ENCODE measurements at places on chromosomes 1 and 21.

DNA sequence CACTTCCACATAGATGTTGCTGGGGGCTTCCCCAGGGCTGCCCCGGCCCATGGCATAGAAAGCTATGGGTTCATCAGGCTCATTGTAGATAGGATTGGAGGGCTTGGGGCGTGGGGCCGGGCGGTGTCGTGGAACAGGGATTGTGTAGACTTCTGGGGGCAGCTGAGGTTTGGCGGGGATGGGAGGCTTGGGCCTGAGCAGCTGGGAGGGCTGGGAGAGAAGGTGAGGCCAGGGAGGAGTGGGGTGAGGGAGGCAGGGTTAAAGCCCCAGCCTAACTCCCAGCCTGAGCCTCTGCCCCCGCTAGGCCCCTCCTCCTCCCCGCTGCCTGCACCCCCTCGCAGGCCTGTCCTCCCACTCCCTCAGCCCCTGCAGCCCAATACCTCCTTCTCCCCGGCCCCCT, 7.4 kb downstream of the SH2D2A start:
- no peak for DNase-seq

DNA sequence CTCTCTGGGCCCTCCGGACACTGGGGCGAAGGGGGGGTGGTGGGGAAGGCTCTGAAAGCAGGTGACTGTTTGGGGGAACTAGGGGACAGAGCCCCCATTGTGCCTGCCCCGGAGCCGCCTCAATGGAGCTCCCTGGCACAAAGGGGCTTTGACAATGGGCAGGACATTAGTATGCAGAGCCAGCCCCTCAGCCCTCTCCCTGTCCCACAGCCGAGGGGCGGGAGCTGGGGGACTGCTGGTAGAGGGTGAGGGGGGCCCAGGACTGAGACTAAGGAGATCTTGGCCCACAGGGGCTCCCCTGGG, 7.8 kb downstream of the KCNJ10 start:
- no peak for DNase-seq

- DNase-seq, result no peak
Observed at GRCh38 chr1:24528744-24529143, 26.1 kb downstream of the RCAN3 start.

- DNase-seq, result no peak
Observed at GRCh38 chr1:114517348-114517747, 6.3 kb upstream of the TRIM33 start.

DNA sequence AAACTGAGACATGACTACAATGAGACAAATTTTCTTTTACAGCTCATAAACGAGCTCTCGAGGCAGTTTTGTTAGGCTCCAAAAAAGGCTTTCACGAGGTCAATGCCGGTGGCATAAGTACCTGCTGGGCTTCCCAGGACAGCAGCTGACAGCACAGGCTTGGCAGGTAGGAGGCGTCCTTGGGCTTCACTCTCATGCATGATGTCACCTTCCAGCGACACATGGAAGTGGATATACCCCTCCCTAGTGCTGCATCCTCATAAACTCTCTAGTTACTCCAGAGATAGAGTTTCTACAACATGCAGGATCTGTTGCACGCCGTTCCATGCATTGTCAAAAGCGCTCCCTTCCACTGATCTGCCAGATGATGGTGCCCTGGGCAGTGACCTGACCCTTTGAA, 112.5 kb upstream of the PAXBP1 start:
- DNase-seq, result no peak

GRCh38 chr1:244730153-244730933, 77.4 kb downstream of the DESI2 start:
- peak; percentile 58 for DNase-seq

DNA sequence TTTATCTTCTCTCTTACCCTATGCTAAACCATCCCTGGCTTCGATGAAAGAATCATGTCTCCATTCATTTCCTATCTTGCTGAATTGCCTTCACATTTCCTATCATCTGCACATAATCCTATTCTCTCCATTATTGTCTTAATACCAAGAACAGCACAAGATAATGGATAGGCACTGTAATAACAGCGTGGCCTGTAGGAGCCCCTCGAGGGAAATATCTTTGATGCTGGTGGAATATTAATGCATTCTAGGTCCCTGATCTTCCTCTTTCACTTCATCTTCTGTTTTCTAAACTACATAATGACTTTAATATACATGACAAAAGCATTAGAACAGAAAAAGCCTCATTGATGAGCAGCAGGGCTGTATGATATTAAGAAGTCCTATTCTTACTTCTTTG, 720.6 kb downstream of the RWDD3 start:
- no peak for DNase-seq

DNA sequence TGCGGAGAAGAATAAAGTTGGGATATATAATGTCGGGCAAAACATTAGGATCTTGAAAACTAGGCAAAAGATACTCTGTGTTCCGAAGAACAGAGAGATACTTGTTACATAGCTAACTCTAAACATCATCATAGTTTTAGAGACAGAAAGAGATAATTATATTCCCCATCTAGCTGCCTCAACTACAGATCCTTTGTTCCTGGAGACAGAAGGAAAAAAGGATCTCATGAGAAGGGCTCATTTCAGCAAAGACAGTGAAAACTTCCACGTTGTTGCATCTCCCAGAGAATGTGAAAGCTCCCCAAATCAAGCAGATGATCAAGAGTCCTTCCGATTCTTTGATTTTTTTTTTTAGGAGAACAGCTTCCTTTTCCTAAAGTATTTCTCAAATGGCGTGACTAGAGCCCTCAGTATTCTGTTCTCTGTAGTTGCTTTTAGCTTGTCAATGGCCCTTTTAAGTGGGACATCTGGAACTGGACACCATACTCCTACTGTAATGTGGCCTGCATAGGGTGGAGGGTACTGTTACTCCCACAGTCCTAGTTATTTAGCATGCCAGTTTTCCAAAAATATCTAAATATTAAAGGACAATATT, 1048.2 kb downstream of the TTLL7 start:
- DNase-seq, result no peak

DNA sequence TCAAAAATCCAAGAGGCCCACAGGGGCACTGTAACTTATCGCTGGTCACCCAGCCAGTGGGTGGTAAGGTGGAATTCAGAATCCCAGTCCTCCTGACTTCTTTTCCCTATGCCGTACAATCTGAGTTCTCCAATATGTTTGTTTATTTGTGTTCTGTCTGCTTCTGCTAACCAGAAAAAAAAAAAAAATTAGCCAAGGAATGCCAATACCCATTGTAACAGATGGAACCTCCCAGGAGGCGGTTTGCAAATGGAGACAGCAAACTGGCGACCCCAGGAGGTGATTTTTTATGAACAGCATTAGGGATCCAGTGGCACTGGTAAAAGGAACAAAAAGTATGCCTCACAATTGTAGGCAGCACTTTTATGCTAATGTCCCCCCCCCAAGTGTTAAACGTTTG, 189.0 kb upstream of the FGGY start:
- DNase-seq, result no peak

DNA sequence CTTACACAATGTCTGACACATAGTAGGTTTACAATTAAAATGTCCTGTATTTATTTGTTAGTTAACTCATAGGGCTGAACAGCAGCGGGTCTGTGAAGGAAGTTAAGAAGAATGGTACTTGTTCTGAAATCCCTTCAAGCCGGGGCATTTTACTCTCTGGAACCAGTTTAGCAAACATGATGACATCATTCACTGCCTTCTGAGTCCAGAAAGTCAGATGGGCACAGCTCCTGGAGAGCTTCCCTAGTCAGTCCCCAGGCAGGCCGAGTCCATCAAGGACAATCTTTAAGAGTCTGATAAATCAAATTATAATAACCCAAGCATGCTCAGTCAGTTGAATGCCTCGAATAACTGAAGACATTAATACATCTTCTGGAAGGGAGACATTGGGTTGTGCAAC, 125.4 kb upstream of the DAB1 start:
- no peak for DNase-seq

- no peak for DNase-seq
Observed at GRCh38 chr1:101314244-101314643, 77.4 kb downstream of the S1PR1 start.

DNA sequence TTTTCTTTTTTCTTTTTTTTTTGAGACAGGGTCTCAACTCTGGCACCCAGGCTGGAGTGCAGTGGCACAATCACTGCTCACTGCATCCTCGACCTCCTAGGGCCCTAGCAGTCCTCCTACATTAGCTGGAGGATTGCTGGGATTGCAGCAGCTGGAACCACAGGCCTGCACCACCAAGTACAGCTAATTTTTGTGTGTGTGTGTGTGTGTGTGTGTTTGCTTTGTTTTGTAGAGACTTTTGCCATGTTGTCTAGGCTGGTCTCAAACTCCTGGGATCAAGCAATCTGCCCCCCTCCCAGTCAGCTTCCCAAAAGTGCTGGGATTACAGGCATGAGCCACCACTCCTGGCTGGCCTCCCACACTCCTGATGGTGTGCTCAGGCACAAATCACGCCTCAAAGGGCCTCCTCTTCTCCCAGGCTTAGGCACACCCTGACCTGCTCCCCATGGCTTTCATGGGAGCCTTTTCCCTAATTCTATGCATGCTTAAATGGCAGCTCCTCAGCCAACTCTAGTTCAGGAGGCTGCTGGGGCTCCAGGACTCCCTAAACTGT, 9.4 kb downstream of the FAM229A start:
- no peak for DNase-seq

- DNase-seq, result peak; percentile 39
Observed at GRCh38 chr1:198669023-198669698, 30.3 kb downstream of the PTPRC start.

- peak; percentile 81 for DNase-seq
Observed at GRCh38 chr1:44786138-44786840, 1.7 kb downstream of the BEST4 start.

- DNase-seq, result no peak
Observed at GRCh38 chr21:33076600-33077329, 6.8 kb downstream of the OLIG1 start.

DNA sequence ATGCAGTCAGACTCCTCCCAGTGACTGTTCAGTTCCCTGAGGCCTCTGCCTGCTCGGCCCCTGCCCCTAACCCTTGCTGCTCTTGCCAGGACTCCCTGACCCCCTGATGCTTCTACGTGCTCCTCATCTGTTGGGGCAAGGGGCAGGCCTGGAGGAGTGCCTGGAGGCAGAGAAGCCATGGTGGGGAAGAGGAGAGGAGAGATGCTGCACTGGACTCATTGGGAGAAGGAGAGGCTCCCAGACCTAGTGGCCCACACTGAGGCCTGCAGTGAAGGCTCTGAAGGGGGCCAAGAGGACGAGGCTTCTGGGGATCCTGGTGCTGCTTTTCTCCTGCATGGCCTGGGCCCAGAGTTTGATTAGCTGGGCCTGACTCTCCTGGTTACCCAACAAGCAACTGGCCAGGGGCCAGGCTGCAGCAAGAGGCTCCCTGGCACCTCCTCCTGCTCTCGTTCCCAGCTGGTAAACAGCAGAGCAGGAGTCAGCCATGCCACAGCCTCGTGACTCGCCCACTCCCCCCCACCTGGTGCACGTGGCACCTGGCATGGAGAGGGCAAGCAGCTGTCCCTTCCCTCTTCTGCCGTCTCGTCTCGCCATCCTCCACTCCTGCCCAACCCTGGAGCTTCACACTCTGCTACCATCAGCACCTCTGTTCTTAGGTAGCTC, 847 bp upstream of the RORC start:
- no peak for DNase-seq

GRCh38 chr1:32817815-32818786, 648 bp downstream of the S100PBP start:
- peak; percentile 87 for DNase-seq

All from aorta (tissue), 5 donors.